SHP77 (cell line): ENCODE measurements at places on chromosomes 4 and X.

- no peak for DNase-seq
Observed at GRCh38 chr4:142845293-142846107, 601 bp downstream of the INPP4B start.

- no peak for DNase-seq
Observed at GRCh38 chr4:102757681-102758080, 3.1 kb downstream of the MANBA start.

- no peak for DNase-seq
Observed at GRCh38 chr4:184816962-184817361, 8.8 kb downstream of the ACSL1 start.

DNA sequence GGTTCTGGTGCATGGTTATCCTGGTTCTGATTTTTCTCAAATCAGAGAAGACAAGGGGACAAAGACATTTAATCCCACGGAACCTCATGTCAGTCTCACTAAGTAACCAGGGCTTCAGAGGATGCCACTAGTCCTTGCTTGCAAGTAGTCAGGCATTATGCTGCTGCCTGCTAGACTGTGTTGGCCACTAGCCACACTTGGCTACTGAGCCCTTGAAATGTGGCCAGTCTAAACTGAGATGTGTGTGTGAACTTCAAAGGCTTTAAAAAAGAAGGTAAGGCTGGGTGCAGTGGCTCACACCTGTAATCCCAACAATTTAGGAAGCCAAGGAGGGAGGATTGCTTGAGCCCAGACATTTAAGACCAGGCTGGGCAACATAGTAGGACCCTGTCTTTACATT is 48.6 kb upstream of the IGFBP7 start:
- no peak for DNase-seq

GRCh38 chr4:127364397-127364796 is 268.4 kb upstream of the INTU start:
- no peak for DNase-seq

DNA sequence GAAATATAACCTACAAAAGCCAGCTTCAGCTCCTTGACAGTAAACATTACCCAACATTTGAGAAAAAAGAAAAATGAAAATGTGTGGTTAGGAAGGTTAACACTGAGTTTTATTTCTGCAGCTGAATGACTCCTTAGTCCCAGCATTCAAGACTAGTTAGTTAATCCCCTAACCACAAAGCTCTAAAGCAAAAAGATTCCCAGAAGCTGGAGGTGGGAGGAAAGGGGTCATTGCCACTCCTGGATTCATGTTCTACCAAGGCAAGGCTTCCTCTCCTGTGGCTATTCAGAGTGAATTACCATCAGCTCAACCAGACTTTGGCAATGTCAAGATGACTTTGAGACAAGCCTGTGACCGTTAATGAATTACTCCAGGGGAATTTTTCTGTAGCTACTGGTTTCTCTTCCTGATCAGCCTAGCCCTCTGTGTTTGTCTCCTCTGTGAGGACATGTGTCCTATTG is 63.6 kb downstream of the HADH start:
- no peak for DNase-seq

GRCh38 chr4:137267024-137267423 is 265.3 kb downstream of the PCDH18 start:
- no peak for DNase-seq
